Stimulated activated CD8-positive, alpha-beta memory T cell treated with anti-CD3 and anti-CD28 coated beads, Interleukin-2, amount 100 ng/mL, for 48 hours (primary cell): ENCODE measurements at places on chromosomes 6 and 20.

- no peak for DNase-seq
Observed at GRCh38 chr6:165987483-165988301, 180.0 kb downstream of the TBXT start.

GRCh38 chr6:125766641-125767040 lies 17.2 kb downstream of the HEY2 start:
- DNase-seq = no peak

GRCh38 chr6:32317541-32317940 lies 54.2 kb downstream of the TSBP1 start:
- no peak for DNase-seq

DNA sequence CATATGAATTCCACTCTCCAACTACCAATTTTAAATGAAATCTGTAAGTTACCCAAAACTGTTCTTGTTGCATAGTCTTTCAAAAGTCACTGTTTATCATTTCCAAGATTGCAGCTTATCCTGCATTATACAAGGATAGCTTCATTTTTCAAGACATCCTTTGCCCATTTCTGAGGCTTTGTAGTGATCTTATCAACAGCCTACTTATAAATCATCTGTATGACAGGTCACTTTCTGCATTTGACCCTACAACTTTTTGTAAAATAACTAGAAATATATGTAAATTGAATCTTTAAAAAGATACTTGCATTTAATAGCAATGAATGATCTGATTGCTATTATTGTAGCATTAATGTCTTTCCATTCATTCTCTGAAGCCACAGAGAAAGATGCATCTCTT lies 521.1 kb downstream of the UTRN start:
- DNase-seq = no peak

- no peak for DNase-seq
Observed at GRCh38 chr6:95693108-95693507, 115.8 kb downstream of the MANEA start.

GRCh38 chr20:23086931-23087411 lies 847 bp upstream of the CD93 start:
- no peak for DNase-seq

GRCh38 chr6:41941280-41942066 lies at the start of gene CCND3:
TSS of gene CCND3 (minus strand) at chr6:41941808. CDS start at chr6:41941649, 159 bp downstream.
- DNase-seq = peak; percentile 92

DNA sequence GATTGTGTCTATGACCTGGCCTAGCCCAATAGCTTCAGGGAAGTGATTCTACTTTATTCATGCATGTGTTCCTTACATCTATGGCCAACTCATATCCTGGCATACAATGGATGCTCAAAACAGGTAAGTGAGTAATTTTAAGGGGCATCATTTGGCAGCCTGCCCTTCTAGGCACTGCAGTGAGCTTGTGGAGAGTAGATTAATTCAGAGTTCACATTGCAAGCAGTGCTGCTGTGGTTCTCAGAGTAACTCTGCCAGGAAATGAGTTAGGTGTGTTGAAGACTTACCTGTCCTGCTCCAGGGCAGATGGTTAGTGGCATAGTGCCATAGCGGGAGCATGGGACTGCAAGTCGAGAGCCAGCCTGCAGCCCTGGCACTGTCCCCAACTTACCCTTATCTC lies 158.0 kb downstream of the SCP2D1 start:
- DNase-seq = no peak

GRCh38 chr6:39296745-39297640 lies 17.2 kb downstream of the KCNK17 start:
- no peak for DNase-seq

- no peak for DNase-seq
Observed at GRCh38 chr6:137549106-137549505, 54.9 kb upstream of the OLIG3 start.

GRCh38 chr20:25310268-25310920 lies 62.5 kb downstream of the PYGB start:
- peak; percentile 30 for DNase-seq

GRCh38 chr6:31586599-31587281 lies 663 bp downstream of the LST1 start:
- DNase-seq = no peak

GRCh38 chr6:148250975-148251685 lies 91.5 kb upstream of the SASH1 start:
- no peak for DNase-seq

DNA sequence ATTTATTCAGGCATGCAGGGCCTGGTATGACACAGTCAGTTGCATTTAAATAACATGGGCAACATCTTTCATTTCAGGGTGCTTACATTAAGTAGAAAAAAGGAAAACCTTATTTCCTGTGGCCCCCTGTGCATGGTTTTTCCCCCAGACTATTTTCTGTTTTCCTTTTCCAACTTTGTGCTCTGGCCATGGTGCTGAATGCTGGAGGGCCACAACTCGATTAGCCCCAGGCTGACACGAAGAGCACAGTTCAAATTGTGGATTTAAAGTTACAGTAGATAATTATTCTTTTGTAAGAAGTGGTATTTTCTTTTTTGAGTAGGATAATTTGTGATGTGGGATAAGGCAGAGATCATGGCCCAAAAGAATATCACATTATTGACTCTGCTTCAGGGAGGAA lies 332.0 kb downstream of the HAO1 start:
- DNase-seq = no peak

DNA sequence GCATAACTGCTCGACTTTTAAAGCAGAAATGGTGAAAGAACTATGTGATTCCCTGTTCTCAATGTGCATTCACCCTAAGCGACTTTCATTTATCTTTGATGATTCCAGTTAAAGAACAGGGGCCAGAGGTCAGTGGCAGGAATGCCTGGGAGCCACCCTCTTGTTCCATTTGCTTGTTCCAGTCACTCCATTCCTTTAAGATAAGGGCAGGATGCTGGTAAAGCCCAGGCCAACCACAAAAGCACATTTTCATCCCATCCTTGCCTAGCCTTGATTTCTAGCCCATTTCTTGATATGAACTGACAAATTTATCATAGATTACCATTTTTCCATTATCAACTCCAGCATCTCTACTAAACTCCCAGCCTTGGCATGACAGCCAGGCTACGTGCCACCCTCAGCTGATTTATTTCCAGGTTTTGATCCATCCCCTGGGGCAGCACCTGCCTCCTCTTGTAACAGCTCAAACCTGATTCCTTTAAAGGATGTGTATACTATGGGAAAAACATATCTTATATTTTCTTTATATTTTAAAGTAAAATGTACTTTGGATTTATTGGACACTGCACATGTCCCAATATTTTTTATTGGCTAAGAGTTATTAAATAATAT lies 19.2 kb downstream of the HMGN3 start:
- no peak for DNase-seq

GRCh38 chr20:45415822-45416637 lies at the start of gene PIGT:
TSS of gene PIGT (plus strand) at chr20:45416141. CDS start at chr20:45416157, 16 bp downstream.
- peak; percentile 82 for DNase-seq

GRCh38 chr20:49460916-49461315 lies 21.6 kb downstream of the KCNB1 start:
- DNase-seq = no peak

DNA sequence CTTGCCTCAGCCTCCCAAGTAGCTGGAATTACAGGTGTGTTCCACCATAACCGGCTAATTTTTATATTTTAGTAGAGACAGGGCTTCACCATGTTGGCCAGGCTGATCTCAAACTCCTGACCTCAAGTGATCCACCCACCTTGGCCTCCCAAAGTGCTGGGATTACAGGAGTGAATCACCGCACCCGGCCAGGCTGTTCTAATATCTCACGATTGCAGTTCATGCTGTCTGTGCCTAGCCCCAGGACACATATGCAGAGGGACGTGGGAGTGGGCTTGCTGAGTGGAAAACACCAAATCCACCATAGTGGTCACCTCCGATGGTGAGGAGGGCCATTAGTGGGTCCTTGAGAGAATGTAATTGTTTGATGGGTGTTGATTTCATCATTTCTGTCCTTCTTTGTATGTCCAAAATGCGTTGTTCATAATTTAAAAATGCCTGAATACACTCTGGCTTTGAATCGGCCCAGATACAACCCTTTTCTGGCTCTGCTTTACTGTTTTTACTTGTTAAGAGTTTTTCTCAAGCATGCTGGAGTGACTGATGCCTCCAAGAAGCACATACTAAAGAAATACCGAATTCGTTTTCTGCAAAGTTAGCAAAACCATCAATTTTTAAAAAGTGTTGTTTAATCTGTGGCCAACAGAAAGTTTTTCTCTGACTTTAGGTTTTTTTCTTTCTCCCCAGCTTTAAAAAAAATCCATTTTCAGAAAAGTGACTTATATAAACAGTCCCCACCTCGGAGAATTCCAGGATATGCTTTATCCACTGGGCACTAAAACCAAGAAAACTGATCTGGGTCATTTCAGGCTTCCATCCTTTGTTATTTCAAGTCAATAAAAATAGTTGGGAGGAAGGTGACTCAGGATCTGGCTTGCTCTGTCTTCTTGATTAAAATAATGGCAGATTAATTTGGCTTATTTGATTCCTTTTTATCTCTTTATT lies 18.8 kb upstream of the RALGAPA2 start:
- DNase-seq = no peak

GRCh38 chr6:10237298-10238038 lies 177.4 kb downstream of the TFAP2A start:
- DNase-seq = no peak

DNA sequence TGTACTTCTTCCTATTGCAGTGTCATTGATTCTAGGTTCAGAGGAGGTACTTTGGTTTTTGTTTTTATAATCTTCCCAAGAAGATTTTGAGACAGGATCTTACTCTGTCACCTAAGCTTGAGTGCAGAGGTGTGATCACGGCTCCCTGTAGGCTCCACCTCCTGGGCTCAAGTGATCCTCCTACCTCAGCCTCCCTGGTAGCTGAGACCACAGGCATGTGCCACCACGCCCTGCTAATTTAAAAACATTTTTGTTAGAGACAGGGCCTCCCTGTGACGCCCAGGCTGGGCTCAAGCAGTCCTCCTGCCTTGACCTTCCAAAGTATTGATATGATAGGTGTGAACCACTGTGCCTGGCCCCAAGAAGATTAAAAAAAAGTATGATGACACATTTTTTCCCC lies 3.4 kb upstream of the SLC17A5 start:
- DNase-seq = peak; percentile 23

GRCh38 chr6:115908906-115909559 lies 151.7 kb downstream of the FRK start:
- DNase-seq = no peak

- no peak for DNase-seq
Observed at GRCh38 chr20:8129211-8129976, 2.7 kb upstream of the PLCB1 start.

- no peak for DNase-seq
Observed at GRCh38 chr6:5536644-5537043, 275.3 kb downstream of the FARS2 start.

- DNase-seq = no peak
Observed at GRCh38 chr6:18632670-18633410, 245.7 kb downstream of the RNF144B start.

DNA sequence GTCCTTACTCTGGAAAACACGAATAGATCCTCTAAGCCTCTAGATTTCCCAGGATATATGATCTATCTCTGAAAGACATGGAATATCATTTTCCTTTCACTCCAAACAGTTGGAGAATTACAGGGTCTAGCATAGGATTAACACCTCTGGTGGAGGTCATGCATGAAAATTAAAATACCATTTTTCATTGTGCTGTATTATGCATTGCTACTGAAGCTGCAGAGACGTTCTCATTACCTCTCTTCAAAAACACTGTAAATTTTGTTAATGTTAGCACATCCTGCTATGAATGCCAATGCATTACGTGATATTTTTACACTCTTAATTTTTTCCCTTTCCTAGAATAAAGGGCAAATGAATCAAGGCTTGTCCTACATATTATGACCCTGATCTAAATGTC lies 558.6 kb downstream of the TBC1D32 start:
- DNase-seq = no peak

DNA sequence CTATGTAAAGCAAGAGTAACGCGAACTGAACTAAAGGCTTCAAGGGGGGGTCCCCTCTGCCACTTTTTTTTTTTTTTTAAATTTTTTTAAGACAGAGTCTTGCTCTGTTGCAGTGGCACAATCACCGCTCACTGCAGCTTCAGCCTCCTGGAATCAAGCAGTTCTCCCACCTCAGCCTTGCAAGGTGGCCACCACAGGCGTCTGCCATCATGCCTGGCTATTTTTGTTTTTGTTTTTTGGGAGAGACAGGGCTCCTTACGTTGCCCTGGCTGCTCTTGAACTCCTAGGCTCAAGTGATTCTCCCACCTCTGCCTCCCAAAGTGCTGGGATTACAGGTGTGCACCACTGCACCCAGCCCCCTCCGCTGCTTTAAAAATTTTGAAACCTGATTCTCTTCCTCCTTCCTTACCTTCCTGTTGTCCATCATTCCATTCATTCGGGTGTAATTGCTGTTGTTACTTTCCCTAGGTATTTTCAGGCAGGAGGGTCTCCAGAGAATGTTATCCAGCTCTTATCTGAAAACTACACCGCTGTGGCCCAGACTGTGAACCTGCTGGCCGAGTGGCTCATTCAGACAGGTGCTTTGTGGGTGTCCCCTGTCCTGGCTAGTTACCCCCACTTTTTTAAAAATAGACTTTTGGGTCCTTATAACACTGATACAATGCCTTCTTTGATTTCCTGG lies 5.4 kb downstream of the NELFCD start:
- DNase-seq = no peak

DNA sequence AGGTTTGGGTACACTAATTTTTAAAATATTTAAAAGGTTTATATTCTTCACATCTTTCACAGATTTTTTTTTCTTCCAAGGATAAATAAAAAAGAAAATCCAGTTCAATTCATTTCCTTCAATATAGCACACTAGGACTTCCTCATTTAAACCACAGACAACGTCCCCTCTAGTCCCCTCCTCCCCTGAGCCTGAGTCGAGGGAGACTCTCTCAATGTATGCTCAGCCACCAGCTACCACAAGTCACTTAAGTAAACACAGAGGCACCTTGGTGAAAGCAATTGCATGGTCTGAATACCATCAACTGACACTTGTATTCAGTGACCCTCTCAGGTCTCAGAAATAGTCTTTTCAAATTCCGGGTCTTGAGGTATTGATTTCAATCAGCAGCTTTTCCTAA lies 88.6 kb downstream of the SIM1 start:
- no peak for DNase-seq

DNA sequence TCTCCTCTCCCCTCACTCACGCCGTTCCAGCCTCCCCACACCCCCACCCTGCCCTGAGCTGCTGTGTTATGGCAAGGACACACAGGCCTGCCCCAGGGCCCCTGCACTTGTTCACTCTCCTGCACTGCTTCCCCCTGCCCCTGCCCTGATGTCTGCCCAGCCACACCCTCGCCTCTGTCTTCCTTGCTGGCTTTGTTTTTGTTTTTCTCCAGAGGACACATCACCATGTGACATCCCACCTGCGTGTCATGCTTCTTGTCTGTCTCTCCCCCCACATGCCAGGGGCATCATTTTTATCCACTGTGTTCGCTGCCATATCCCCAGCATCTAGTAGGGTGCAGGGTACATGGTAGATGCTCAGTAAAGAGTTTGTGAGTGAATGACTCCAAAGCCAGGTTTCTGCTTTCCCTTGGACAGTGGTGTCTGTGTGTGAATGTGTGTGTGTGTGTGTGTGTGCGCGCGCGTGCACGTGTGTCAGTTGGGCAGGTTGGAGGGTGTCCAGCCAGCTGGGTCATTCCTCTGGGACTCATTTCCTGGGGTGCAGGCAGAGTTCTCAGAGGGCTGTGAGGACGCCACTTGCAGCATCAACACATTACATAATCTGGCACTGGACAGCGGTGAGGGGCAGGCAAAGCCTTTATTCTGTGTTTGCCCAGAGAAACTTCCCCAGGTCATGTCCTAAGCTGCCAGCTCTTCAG lies 60.6 kb downstream of the STK35 start:
- DNase-seq = no peak
